Stimulated activated CD8-positive, alpha-beta memory T cell treated with anti-CD3 and anti-CD28 coated beads, Interleukin-15, amount 100 ng/mL, for 24 hours (primary cell): ENCODE measurements at places on chromosomes 2 and 18.

DNA sequence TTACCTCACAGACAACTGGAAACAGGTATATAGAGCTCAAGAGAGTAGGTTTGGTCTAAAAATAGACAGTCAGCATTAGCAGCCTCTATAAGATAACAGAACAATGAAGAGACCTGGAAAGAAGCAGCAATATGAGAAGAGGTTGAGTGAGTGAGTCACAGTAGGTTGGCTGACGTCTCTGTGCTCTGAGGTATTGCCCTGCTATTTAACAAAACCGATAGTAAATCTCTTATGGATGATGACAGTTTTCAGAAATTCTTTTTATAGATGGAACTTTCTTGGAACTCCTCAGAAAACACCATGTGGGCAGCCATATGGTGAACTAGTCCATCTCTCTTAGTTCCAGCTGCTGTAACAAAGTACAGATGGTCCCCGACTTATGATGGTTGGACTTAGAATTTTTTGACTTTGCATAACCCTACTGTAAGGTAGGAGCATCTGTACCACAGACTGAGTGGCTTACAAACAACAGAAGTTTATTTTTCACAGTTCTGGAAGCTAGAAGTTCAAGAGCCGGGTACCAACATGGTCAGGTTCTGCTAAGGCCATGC lies 123.5 kb downstream of the MBD2 start:
- no peak for DNase-seq

DNA sequence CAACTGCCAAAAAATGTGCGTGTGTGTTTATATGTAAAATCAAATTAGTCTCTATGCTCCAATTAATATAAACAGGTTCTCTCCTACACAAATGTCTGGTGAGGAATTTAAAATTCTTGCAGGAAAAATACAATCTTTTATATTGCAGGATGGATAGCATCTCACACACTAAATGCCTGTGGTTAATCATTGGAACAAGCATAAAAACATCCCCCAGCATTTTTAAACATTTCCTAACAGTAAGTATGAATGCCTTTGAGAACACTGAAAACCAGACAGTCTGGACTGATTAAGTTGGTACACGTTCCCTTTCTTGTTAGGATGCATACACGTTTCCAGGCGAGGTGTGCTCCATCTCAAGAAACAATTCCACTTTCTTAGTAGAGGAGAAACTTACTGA lies 29.9 kb upstream of the PDE1A start:
- no peak for DNase-seq

DNA sequence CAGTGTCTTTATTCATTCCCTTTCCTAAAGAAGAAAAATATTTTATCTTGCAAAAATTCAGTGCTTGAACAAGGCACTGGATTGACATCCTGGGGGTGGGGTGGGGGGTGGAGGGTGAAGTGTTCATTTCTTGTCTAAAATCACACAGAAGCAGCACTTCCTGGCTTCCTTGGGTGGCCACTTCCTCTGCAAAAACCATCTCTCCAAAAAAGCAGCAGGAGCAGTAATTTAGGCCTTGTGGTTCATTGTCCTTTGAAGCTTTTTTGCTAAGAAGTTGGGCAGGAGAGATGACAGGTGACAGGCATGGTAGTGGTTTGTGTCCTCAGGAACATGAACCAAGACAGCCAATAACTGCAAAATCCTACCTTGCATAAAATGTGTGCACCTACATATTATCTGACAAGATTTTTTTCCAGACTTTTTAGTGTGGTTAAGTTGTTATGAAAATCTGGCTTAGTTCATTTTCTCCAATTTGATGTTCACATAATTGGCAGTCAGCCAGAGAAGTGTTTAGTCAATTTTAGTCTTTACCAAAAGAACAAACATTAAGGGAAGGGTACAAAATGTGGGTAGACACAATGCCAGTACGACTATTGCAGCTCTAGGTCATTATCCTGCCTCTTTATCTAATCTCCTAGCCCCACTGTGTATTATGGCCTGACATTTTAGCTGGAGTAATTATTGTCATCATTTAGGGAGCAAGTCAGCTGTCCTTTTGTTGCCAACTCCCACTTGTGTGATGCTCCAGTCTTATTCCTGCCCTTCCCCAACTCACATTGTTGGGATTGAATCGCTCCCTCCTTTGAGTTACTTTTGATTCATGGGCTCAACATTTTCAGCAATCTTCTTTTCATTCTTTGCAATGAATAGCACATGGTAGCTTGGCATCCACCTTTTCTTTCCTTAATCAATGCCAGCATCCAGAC lies 177.2 kb downstream of the MYO3B start:
- DNase-seq: no peak

DNA sequence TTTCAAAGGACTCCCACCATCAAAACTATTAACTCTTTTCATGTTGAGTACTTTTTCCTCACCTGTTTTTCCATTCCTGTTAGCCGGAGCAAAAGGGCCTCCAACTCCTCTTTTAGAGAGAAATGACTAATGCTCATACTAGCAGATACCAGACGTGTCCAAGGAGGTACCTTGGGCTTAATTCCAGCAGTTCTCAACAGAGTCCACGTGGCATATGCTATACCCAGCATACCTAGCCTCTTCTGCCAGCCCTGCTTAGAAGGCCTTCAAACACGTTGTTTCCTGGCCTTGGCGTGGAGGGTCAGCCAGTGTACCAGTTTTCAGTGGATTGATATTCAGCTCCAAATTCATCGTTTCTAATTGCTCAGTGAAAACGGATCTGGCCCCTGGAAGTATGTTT lies 123.9 kb downstream of the MGAT5 start:
- DNase-seq: no peak

DNA sequence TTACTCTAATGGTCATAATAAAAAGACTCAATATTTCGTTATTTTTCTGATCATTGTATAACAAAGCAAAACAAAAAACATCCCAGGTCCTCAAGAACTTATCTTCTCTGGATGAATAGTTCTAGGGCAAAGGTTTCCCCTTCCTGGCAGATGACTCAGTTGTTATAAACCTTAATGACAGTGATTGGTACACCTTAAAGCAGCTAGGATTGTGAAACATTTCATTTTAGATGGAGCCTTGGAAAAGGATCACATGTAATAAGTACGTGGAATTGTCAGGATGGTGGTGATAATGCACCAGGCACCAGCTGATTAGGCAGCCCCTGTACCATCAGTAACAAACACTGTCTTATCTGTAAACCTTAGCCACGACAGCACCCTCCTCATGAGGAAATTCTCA lies 47.2 kb downstream of the MEP1B start:
- no peak for DNase-seq

DNA sequence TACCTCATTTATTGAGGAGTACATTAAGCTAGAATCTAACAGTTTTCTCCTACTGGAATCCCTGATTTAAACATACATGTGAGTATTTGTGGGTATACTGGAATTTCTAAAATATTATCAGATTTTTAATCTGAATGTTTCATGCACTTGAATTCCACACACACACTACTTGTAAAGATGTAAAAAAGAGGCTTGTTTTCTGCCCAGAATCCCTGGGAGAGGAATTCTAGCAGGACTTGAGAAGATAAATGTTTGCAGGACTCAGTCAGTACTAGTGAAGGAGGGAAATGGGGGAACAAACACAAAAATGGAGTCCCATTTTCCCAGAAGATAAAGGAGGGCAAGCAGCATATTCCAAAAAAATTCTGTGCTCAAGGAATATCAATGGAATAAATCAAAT lies 17.0 kb downstream of the COL5A2 start:
- no peak for DNase-seq

DNA sequence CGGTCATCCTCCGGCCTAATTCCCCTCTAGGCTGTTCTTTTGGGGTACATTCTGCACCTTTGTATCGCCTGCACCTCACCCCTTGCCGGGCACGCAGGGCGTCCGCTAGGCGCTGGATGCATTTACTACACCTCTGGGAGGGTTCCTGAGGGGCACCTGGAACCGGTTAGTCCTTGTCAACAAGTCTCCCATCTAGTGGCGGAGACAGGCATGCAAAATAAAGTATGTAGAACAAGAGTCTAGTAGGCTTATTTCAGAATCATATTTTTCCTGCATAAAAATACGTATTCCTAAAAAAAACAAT lies 705 bp upstream of the TEX261 start:
- DNase-seq: no peak

GRCh38 chr2:218959141-218959731 lies at the start of gene CDK5R2:
CDK5R2 (plus strand) TSS chr2:218959666; CDS start chr2:218959821, 155 bp downstream.
- DNase-seq: peak; percentile 56

DNA sequence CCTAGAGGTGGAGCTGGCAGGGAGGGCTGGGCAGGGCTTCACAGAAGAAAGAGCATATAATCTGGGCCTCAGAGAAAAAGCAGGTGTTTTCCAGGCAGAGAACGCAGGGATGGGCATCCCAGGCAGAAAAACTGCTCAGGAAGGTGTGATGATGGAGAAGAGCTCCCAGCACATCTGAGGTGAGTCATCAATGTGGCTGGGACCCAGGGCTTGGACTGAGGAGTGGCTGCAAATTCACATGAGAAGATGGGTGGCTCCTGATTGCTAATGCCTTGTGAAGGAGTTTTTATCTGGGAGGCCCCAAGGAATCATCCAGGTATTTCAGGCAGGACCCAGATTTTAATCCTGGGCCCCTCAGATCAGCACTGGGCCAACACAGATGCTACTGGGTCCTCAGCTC lies 10.2 kb downstream of the IL1F10 start:
- DNase-seq: no peak

DNA sequence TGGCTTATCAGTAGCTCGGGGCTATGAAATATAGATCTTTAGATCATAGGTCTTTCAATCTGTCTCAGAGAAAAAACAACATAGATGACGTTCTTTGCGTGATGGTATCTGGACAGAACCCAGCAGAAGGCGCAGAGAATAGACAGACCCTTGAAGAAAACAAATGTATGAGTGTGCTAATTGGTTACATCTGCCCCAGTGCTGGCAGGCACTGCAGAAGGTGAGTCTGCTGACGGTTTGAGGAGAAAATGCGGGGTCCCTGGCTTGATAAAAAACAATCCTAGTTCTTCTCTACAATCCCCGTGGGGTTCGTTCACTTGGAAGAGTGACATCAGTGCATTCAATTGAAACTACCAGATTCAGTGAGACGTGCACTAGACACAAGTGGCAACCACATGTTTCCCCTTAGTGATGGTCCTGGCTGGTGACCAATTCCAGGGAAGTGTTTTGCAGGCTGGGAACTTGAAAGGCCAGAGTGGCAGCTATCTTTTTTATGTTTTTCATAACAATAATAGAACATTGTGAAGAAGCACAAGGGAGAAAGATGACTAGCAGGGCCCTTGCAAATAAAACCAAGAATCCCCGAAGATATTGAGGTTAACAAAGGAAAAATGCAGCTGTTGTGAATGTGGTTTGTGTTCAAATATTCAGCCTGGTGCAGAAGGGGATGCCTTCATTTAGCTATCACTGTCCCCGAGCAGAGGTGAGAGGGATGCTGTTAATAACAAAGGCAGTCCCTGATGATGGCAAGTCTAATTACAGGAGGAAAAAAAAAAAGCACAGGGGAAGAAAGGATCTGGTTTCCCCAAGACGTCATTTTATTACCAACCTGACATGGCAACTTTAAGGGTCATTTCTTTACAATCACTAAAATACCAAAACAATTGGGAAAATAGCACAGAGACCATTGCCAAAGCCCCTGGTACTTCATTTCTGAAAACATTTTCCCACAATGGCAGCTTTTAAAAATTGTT lies 337.6 kb upstream of the FIGN start:
- DNase-seq: no peak

- DNase-seq: no peak
Measured at GRCh38 chr2:146873646-146874259, 971.1 kb upstream of the ACVR2A start.

DNA sequence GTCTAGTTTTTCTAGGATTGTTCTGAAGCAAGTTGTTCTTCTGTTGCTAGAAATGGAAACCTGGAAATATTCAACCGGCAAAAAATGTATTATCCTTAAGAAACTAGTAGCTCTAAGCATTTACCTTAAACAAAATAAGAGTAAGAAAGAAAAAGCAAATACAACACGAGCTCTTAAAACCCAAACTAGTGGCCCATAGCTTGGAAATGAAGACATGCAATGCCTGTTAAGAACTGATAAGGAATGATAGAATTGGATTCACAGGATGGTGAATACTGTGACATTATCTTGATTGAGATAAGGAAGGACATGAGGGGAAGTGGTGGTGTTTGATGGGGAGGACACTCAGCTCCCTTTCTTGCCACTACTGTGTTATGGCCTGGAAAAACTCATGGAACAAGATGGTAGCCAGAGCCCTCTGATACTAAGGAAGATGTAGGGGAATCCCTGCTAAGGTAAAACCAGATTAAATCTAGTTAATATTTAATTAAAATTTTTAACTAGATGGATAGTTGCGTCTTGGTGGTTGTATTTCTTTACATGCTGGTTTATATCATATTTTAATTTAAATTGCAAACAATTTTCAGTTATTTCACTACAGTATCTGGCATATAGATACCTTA lies 193.8 kb downstream of the LPIN1 start:
- DNase-seq: no peak
